ENCODE measurements at places on chromosomes 2 and 18. TPM values are rescaled to one million over a fixed set of nuclear protein-coding genes. Genes with fewer than 3 reads are reported as not detected.
A peak's percentile ranks its signal among the peaks of the same experiment; 100 is the strongest.

FBXO36 gene
- total RNA-seq, result 1.5 TPM

STK17B gene
- total RNA-seq, result 175 TPM

FAM237A gene
- not detected for total RNA-seq

PLGLB2 gene
- 0.29 TPM for total RNA-seq

RGPD4 gene
- total RNA-seq, result 0.05 TPM

TMEM169 gene
- total RNA-seq, result 2.0 TPM

NT5DC4 gene
- not detected for total RNA-seq

SEMA4F gene
- total RNA-seq, result 7.9 TPM

YES1 gene
- 17.0 TPM for total RNA-seq

KCNIP3 gene
- not detected for total RNA-seq

TNFAIP6 gene
- total RNA-seq, result not detected

GRCh38 chr18:2412996-2413751 is 158.1 kb downstream of the METTL4 start:
- no peak overlapping the region for H3K4me3 ChIP-seq
- H3K4me1 ChIP-seq, result no peaks in the 10 kb centered on the region

DNA sequence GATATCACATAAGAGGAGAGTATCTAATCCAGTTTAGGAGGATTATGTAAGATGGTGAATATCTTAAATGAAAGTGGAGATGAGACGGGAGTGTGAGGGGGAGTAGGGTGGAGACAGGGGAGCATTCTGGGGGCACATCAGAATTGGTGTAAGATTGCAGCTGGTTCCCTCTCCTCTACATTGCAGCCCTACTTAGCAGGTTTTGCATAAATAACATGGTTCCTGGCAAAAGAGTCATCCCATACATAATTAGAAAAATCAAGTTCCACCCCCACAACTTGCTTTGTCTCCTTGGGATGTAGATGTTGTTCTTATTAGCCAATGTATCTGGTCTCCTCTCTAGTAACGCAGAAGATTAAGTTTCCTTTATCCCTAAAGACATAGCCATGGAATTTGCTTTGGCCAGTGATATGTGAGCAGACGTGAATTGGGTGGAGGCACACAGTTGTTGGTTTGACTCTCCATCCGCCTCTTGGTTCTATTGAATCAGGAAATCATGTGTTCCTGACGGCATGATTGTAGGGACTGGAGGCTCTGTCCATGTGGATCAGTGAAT is 137.9 kb downstream of the KLHL14 start:
- H3K4me1 ChIP-seq, result no peaks in the 10 kb centered on the region
- no peak for DNase-seq
- no peak overlapping the region for H3K27ac ChIP-seq
- H3K4me3 ChIP-seq, result no peak overlapping the region
- no peaks in the 10 kb centered on the region for H3K36me3 ChIP-seq

DNA sequence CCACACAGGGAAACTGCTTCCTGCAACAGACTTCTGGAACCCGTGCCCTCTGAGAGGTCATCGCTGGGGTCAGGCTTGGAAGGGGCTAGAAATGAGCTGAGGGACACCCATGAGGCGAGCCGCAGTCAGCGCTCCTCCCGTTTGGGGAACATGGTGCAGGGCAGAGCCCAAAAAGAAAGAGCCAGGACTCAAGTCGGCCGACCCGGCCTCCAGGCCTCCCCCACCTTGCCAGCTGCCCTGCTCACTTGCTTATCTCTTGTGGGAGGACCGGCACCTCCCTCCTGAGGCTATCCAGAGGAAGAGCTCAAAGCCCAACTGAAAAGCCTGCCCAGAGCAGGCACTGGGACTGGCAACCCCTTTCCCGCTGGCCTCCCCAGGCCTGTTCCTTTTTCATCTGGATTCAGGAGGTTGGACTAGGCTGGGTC is 43.6 kb downstream of the SCTR start:
- H3K27me3 ChIP-seq, result peaks cover 13% of the 10 kb centered on the region
- DNase-seq, result no peak
- H3K36me3 ChIP-seq, result no peaks in the 10 kb centered on the region
- no peak overlapping the region for H3K27ac ChIP-seq
- no peaks in the 10 kb centered on the region for H3K4me1 ChIP-seq

- H3K4me1 ChIP-seq, result no peaks in the 10 kb centered on the region
- H3K36me3 ChIP-seq, result no peaks in the 10 kb centered on the region
- H3K27me3 ChIP-seq, result peaks cover 12% of the 10 kb centered on the region
- no peak overlapping the region for H3K4me3 ChIP-seq
- no peak overlapping the region for H3K27ac ChIP-seq
- DNase-seq, result no peak
These were observed 68.1 kb downstream of the DYSF start for GRCh38 chr2:71521436-71521950.

- no peaks in the 10 kb centered on the region for H3K36me3 ChIP-seq
- H3K4me3 ChIP-seq, result no peak overlapping the region
- no peak for DNase-seq
These were observed 91.4 kb downstream of the PPP1R1C start for GRCh38 chr2:182077023-182077422.

GRCh38 chr2:204869132-204869823 is 324.0 kb downstream of the PARD3B start:
- H3K36me3 ChIP-seq, result no peaks in the 10 kb centered on the region
- no peaks in the 10 kb centered on the region for H3K27me3 ChIP-seq
- DNase-seq, result no peak
- peaks cover 12% of the 10 kb centered on the region for H3K4me1 ChIP-seq

- H3K4me1 ChIP-seq, result peaks cover 9% of the 10 kb centered on the region
- no peak overlapping the region for H3K4me3 ChIP-seq
- peak; percentile 80 for DNase-seq
- H3K36me3 ChIP-seq, result no peaks in the 10 kb centered on the region
These were observed 85.1 kb upstream of the ATL2 start for GRCh38 chr2:38462121-38462661.

GRCh38 chr2:15561574-15562344 is 625 bp upstream of the NBAS start:
- peaks cover 31% of the 10 kb centered on the region for H3K4me1 ChIP-seq
- H3K27me3 ChIP-seq, result peaks cover 3% of the 10 kb centered on the region
- H3K27ac ChIP-seq, result peak overlapping the region; percentile 94
- H3K36me3 ChIP-seq, result peaks cover 2% of the 10 kb centered on the region
- DNase-seq, result peak; percentile 60

- H3K4me1 ChIP-seq, result no peaks in the 10 kb centered on the region
- no peak overlapping the region for H3K4me3 ChIP-seq
- DNase-seq, result no peak
These were observed 113.2 kb downstream of the PIGN start for GRCh38 chr18:62073461-62074281.

DNA sequence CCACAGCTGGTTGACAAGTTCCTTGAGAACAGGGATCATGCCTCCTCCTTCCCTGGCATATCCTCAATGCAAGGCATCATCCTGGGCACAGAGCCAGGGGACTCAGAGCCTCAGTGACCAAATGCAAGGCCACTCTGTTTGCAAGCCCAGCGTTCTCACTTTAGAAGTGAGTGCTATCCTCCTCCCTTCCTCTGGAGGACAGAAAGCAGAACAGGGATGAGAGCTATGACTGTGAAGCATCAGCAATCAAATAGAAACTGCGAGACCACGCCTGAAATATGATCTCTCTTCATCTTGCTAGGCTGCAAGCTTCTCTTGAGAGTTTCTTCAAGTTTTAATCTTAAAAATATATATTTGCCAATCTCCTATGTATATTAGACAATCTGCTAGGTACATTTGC is 119.8 kb downstream of the LRATD1 start:
- no peaks in the 10 kb centered on the region for H3K4me1 ChIP-seq
- no peak for DNase-seq
- no peaks in the 10 kb centered on the region for H3K36me3 ChIP-seq
- H3K27ac ChIP-seq, result no peak overlapping the region

DNA sequence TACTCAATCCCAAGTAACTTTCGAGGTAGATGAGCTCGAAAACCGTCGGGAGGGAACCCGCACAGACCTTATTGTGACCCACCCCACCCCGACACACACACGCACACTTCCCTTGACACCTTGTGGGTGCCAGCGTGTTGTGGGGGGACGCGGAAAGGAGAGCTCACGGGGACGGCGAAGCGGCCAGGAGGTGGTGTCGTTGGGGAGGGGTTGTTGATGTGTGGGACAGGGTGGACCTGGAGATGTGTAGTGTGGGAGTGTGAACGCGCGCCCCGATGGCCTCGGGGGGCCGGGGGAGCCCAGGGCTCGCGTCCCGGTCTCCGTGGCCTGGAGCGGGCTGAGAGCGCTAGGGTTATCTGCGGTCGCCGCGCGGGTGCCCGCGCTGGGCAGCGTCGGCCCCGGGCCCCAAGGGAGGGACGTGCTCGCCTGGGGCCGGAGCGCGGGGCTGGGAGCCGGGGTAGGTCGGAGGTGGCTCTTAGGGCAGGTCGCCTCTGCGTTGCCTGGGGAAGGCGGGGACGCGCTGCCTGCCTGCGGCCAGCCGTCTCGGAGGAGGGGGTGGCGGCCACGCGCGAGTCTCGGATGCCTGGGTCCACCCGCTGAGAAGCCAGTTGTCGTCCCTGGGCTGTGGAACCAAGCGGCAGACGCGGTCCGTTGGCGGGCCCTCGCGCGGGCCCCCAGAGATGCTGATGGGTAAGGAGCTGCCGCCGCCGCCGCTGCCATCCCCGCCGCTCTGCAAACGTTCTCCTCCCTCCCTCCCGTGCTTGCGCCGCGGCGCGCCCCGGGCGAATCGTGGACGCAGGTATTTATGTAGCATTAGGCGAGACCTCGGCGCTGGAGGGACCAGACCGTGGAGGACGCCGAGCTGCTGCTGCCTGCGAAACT is 1.6 kb downstream of the KLHL29 start:
- no peak overlapping the region for H3K27ac ChIP-seq
- H3K27me3 ChIP-seq, result peaks cover 62% of the 10 kb centered on the region
- DNase-seq, result peak; percentile 16
- no peaks in the 10 kb centered on the region for H3K36me3 ChIP-seq
- peaks cover 16% of the 10 kb centered on the region for H3K4me1 ChIP-seq
- H3K4me3 ChIP-seq, result peak overlapping the region; percentile 66

GRCh38 chr2:200259577-200259957 is 46.9 kb upstream of the SPATS2L start:
- H3K36me3 ChIP-seq, result no peaks in the 10 kb centered on the region
- no peak overlapping the region for H3K27ac ChIP-seq
- H3K27me3 ChIP-seq, result no peaks in the 10 kb centered on the region
- no peaks in the 10 kb centered on the region for H3K4me1 ChIP-seq
- DNase-seq, result no peak

DNA sequence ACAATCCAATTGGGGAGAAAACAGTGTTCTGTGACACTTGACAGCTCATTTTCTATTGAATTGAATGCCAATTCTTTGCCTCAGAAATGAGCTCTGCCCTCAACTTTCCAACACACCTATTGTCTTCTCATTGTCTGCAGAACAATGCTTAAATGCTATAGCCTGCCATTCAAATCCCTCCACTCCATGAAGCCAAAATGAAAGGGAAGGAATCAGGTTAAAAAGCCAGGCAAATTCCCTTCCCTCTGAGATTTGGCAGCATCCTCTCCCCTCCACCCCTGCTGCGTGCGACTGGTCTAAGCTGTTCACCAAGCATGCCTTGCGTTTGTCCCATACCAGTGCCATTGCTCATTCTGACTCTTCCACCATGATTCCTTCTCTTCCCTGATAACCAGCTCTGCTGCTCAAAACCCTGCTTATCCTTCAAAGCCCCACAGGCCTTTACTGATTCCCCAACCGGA is 32.4 kb upstream of the TMEM131 start:
- no peak overlapping the region for H3K27ac ChIP-seq
- H3K36me3 ChIP-seq, result no peaks in the 10 kb centered on the region
- peaks cover 18% of the 10 kb centered on the region for H3K4me1 ChIP-seq
- no peak for DNase-seq
- no peak overlapping the region for H3K4me3 ChIP-seq

GRCh38 chr2:112790305-112790704 is 6.0 kb upstream of the IL1A start:
- peaks cover 4% of the 10 kb centered on the region for H3K27me3 ChIP-seq
- no peak overlapping the region for H3K4me3 ChIP-seq
- H3K36me3 ChIP-seq, result no peaks in the 10 kb centered on the region
- no peak overlapping the region for H3K27ac ChIP-seq

GRCh38 chr2:147683380-147683779 is 161.4 kb upstream of the ACVR2A start:
- H3K4me3 ChIP-seq, result no peak overlapping the region
- H3K27me3 ChIP-seq, result no peaks in the 10 kb centered on the region
- no peaks in the 10 kb centered on the region for H3K36me3 ChIP-seq
- no peak overlapping the region for H3K27ac ChIP-seq
- no peaks in the 10 kb centered on the region for H3K4me1 ChIP-seq
- DNase-seq, result no peak

DNA sequence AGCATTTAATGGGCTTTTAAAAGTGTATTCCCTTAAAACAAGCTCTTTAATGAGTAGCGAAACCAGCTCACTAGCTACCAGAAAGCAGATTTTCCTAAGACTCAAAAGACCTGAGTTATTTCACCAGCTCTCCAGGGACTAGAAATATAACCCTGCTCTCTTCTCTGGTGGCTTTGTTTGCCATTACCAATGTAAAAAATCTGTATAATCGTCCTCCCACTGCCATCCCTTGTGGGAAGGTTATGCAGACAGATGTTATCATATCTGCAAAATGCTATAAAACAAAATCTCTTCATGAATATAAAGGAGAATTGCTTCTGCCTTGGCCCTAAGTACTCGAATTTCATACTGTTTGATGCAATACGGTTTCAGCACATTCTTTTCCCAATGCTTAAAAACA is 335.2 kb downstream of the NUP35 start:
- no peak overlapping the region for H3K27ac ChIP-seq
- no peaks in the 10 kb centered on the region for H3K27me3 ChIP-seq
- DNase-seq, result no peak
- H3K4me1 ChIP-seq, result no peaks in the 10 kb centered on the region

GRCh38 chr2:240998995-240999791 is 775 bp downstream of the SNED1 start:
- no peak overlapping the region for H3K4me3 ChIP-seq
- H3K27me3 ChIP-seq, result peaks cover 17% of the 10 kb centered on the region
- H3K4me1 ChIP-seq, result peaks cover 7% of the 10 kb centered on the region
- peaks cover 6% of the 10 kb centered on the region for H3K36me3 ChIP-seq
- peak; percentile 8 for DNase-seq

- H3K4me1 ChIP-seq, result no peaks in the 10 kb centered on the region
- H3K4me3 ChIP-seq, result no peak overlapping the region
- H3K36me3 ChIP-seq, result no peaks in the 10 kb centered on the region
- no peak for DNase-seq
These were observed 65.2 kb upstream of the MGAT4A start for GRCh38 chr2:98795891-98796676.

GRCh38 chr2:156064540-156064939 is 268.0 kb downstream of the NR4A2 start:
- H3K4me1 ChIP-seq, result no peaks in the 10 kb centered on the region

- peaks cover 13% of the 10 kb centered on the region for H3K4me1 ChIP-seq
- no peaks in the 10 kb centered on the region for H3K27me3 ChIP-seq
- H3K36me3 ChIP-seq, result peaks cover 24% of the 10 kb centered on the region
- no peak for DNase-seq
- H3K4me3 ChIP-seq, result no peak overlapping the region
These were observed 5.5 kb upstream of the DPP4 start for GRCh38 chr2:162079514-162079913.

GRCh38 chr2:233455491-233455890 is 101.2 kb downstream of the DGKD start:
- no peaks in the 10 kb centered on the region for H3K4me1 ChIP-seq
- peaks cover 29% of the 10 kb centered on the region for H3K36me3 ChIP-seq
- no peak overlapping the region for H3K27ac ChIP-seq
- DNase-seq, result no peak
- no peaks in the 10 kb centered on the region for H3K27me3 ChIP-seq
- H3K4me3 ChIP-seq, result no peak overlapping the region

- H3K27ac ChIP-seq, result no peak overlapping the region
- no peaks in the 10 kb centered on the region for H3K4me1 ChIP-seq
- H3K36me3 ChIP-seq, result no peaks in the 10 kb centered on the region
- H3K27me3 ChIP-seq, result peaks cover 2% of the 10 kb centered on the region
These were observed 77.3 kb downstream of the SOCS6 start for GRCh38 chr18:70366174-70366573.

Data from activated CD4-positive, alpha-beta memory T cell treated with anti-CD3 and anti-CD28 coated beads for 36 hours (primary cell).